SW480 (cell line): ENCODE measurements at places on chromosomes 11 and 22.

DNA sequence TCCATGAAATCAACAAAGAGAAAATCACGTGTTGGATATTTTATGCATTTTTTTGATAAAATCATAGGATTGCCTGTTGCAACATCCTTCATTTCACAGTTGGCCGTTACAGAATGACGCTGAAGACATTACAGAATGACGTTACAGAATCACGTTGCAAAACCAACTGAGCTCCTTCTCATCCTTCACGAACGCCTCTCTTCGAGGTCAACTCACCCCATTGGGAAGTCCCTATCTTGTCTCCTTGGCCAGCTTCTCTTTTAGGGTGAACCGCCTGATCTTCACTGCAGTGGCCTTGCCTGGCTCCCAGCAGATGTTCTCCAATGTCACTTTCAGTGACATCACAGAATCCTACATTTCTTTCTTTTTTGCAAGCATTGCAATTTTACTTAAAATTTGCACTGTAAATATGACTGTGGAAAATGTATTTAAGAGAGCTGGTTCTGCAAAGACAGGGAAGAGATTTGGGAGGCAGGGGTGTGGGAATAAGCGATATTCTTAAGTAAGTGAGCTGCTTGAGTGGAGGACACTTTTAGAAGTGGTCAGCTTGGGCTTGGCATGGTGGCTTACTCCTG, 5.1 kb downstream of the KRTAP5-7 start:
- DNase-seq = no peak

GRCh38 chr11:128772814-128773213, 78.9 kb downstream of the FLI1 start:
- DNase-seq = no peak

DNA sequence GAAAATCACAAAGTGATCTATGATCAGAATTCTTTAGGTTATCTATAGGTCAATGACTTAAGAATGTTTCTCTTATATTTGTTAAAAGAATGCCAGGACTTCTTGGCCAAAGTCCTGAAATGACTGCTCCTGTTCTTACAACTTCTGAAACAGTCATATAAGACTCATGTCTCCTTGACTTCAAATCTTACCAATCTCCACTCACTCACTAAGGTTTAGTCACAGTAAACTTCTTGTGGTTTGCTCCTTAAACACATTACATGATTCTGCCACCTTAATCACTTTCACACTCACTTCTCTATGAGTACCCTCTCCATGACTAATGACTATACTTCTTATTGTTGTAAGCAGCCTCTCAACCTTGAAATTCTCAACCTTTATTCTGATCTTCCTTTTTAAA, 648.7 kb upstream of the CCDC179 start:
- DNase-seq = no peak

DNA sequence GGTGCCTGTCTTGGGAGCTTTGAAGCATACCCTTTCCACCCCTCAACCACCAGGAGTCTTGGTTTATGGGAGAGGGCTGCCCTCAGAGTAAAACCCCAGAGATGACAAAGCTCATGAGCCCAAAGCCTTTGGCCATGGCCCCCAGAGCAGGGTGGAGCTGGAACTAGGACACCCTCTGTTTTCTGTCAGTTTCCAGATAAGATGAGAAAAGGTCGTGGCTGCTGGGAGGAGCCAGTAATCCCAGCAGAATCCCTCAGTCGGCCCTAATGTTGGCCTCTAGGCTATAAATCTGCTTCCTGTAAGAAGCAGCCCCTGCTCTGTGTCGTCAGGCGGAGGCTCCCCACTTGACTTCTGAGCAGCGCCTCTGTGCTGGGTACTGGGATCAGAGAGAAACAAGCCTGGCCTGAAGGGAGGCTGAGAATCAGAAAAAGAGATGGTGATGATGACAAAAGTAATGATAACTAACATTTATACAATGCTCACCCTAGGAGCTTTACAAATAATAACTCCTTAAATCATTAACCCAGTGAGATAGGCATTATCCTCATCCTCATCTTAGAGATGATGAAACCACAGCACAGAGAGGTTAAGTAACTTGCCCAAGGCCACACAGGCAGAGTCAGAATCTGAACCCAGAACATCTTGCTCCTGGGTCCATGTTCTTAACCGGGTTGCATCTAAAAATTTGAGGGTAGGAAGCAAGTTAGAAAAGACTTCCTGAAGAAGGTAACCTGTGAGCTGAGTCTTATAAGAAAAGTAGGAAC, 471.4 kb downstream of the SOX6 start:
- no peak for DNase-seq

- DNase-seq = no peak
Measured at GRCh38 chr11:45858751-45859398, 11.6 kb downstream of the CRY2 start.

GRCh38 chr22:16962501-16962900, 45.5 kb downstream of the GAB4 start:
- DNase-seq = no peak

DNA sequence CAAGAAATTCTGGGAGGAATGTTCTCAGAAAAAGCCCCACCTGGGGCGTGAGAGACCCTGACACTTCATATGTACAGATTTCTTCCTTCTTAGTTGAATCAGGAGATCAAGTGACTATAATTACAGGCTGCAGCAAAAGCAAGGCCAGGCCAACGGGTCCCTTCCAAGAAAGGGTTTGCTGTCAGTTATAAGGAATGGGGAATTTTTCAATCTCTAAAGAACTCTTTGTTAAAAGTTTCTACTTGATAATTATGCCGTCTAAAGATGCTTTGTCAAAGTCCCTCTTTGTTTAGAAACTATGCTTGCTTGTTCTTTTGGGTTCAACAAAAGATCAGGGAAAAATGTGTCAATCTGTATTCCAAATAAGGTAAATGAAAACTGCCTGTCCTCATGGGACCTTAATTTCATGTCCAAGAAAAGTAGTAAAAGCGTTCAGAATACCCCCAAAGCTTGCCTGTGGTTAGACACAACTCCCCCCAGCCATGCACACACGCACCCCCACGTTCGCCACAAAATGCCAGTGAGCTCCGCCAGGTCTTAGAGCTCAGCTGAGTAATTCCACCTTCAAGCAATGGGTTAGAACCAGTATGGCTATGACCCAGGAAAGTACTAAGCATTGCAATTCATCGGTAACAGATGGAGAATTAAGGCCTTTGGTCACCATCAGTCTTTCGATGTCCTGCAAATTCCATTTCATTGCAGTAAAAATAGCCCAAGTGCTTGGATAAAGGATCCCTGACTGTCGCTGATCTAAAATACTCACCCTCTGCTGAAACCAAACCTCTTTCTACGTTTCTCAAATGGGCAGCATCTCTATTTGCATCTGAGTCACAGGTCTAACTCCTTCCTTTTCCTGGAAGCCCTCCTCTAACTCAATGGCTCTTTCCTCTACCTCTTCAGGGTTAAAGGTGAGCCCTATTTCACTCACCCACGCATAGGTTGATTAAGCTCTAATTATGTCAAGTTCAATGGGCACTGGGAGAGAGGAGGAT, 419.2 kb upstream of the SYN3 start:
- DNase-seq = no peak

- no peak for DNase-seq
Measured at GRCh38 chr11:124238512-124238911, 2.4 kb upstream of the OR8G1 start.

- DNase-seq = no peak
Measured at GRCh38 chr11:69221086-69221485, 65.4 kb downstream of the SMIM38 start.
